ENCODE measurements at places on chromosomes 4 and X. TPM values are rescaled to one million over a fixed set of nuclear protein-coding genes. Genes with fewer than 3 reads are reported as not detected.

The USP46 gene
- total RNA-seq: 1.9 TPM

- H3K4me1 ChIP-seq: no peaks in the 10 kb centered on the region
- no peaks in the 10 kb centered on the region for H3K27me3 ChIP-seq
- DNase-seq: no peak
- H3K27ac ChIP-seq: no peak overlapping the region
- no peaks in the 10 kb centered on the region for H3K36me3 ChIP-seq
Measured at GRCh38 chr4:21544955-21545354, 403.6 kb downstream of the KCNIP4 start.

DNA sequence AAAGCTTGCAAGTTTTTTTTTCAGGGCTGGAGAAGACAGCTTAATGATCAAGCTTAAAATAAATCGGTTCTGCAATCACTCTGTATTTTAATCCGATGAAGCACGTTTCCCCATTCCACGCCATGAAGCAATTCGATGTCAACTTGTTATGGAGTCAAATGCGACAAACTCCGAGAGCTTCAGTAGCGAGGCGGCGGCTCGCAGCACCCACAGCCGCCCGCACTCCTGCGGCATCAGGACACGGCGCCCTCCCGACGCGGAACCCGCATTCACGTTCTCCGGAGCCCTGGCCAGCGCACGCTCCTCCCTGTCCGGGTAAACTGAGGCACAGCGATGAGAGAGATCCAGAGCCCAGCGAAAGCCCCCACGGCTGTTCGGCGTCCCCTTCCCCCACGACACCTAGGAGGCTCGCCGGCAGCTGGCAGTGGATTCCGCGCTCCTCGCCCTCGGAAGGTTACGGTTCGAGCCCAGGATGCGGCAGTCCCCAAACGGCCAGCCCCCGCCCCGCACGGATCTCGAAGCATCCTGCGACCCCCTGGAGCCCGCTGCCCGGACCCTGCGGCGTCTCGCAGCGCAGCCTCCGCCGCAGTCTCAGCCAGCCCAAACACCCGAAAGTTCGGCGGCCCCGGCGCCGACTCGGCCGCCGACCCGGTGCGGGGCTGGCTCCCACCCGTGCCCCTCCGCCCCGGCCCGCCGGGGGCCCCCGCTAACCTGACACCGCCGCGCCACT, 507 bp downstream of the MFAP3L start:
- peaks cover 15% of the 10 kb centered on the region for H3K27me3 ChIP-seq
- H3K4me1 ChIP-seq: peaks cover 7% of the 10 kb centered on the region
- DNase-seq: peak; percentile 18
- no peak overlapping the region for H3K27ac ChIP-seq
- peak overlapping the region; percentile 73 for H3K4me3 ChIP-seq
- peaks cover 2% of the 10 kb centered on the region for H3K36me3 ChIP-seq

The NLGN3 gene
- total RNA-seq: 0.60 TPM

GRCh38 chrX:131812847-131813825, 210.0 kb upstream of the STK26 start:
- H3K4me1 ChIP-seq: peaks cover 30% of the 10 kb centered on the region
- peak overlapping the region; percentile 89 for H3K27ac ChIP-seq
- peak overlapping the region; percentile 67 for H3K4me3 ChIP-seq
- peak; percentile 79 for DNase-seq
- H3K27me3 ChIP-seq: no peaks in the 10 kb centered on the region
